NAMALWA (cell line): ENCODE measurements at places on chromosomes 4 and X.

GRCh38 chrX:2432298-2432863, 68.4 kb downstream of the DHRSX start:
- DNase-seq = peak; percentile 14

DNA sequence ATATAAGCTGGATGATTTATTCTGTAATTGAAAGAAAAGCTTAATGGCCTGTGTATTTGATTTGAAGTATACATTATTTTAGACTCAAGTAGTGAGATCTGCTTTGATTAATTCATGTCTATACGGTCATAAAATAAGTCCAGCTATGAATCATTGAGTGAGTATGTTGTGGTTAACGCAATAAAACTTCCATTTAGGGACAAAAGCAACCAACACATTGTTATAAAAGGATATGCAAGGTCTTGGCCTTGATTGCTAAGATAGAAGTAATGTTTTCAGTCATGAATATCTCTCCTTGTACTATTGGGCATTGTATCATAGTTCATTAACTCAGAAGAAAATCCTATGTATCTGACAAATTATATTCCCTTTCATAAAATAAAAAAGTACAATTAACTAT, 162.1 kb downstream of the EPHA5 start:
- DNase-seq = no peak

DNA sequence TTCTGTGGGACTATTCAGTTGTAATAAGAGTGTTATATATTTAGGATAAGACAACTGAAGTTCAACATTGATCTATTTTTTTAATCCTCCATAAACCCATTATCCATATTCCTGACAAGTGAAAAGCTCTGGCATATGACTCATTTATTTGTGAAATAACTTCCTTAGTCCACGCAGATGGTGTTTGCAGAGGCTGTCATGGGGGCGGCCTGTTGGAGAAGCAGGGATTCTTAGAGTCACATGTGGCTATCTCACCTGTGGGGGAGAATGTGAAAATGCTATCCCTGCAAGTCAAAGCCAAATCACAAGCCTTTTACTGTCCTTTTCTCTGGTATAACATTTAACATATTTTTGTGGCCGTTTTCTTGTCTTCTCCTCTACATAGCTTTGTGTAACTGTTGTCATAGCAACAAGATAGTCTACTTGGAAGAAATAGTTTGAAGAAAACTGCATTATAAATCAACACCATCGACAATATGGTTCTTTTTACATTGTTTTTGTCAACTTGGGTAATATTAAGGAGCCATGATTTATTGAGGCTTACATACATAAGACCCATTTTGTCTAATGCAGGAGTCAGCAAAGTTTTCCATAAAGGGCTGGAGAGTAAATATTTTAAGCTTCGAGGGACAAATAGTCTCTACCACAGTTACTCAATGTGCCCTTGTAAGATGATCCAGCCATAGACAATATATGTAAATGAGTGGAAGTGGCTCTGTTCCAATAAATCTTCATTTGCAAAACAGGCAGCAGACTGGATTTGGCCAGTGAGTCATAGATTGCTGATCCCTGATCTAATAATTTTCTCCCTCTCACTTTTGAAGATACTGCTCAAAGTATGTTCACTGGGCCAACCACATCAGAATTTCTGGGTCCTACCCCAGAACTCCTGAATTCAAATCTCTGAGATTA, 395.0 kb downstream of the DTHD1 start:
- DNase-seq = no peak

DNA sequence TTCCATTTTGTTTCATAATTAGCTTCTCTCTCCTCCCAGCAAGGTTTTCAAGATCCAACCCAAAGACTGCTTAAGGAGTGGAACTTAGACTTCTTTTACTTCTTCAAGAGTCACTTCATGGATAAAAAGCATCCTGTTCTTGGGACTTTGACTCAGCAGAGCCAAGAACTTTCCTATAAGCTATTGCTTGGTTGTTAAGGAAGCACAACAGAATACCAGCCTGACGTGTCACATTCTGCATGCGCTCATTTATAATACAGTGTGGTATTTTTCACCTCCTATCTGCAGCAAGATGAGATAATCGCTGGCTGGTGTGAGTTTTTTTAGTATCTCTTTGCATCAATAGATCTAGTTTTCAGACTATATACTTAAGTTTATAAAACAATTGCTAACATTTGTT, 152.1 kb downstream of the PALLD start:
- DNase-seq = no peak

DNA sequence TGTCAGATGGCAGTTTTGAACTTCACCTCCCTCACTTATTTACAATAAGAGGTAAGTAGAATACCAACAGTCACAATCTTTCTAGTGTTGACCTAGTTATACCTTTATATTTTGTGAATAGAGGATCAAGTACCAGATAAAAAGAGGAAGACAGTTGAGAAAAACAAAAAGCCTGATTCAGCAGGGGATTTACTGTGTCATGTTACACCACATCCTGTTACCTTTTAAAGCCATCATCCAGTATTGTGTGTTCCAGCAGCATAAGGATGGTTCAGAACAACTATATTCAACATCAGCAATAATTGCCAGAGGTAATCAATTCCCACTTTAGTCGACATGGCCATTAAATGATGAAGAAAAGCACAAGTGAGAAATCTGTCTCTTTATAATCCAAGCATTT, 21.3 kb upstream of the CXCL6 start:
- no peak for DNase-seq

DNA sequence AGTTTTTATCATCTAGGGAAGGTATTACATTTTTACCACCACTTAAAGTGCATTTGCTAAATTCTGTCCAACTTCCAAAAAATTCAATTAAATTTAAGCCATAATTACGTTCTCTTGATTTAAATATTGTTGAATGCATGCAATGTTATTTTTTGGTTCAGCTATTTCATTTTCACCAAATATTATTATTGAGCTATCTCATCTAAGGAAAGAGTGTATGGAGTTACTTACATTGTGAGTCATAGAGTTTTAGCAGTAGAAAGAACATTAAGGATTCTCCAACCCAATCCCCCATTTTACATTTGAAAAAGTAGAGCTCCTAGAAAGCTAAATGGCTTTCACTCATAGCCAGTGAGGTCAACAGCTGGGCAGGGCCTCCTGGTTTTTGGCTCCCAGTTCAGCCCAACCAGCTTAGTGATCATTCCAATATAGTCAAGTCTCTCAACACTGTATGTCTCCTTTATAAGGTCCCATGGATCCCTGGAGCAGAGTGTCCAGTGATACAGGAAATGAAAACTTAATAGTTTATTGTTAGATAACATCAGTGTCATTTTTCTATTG, 60.5 kb downstream of the NDNF start:
- no peak for DNase-seq
